ENCODE measurements at places on chromosomes 7 and 10.

DNA sequence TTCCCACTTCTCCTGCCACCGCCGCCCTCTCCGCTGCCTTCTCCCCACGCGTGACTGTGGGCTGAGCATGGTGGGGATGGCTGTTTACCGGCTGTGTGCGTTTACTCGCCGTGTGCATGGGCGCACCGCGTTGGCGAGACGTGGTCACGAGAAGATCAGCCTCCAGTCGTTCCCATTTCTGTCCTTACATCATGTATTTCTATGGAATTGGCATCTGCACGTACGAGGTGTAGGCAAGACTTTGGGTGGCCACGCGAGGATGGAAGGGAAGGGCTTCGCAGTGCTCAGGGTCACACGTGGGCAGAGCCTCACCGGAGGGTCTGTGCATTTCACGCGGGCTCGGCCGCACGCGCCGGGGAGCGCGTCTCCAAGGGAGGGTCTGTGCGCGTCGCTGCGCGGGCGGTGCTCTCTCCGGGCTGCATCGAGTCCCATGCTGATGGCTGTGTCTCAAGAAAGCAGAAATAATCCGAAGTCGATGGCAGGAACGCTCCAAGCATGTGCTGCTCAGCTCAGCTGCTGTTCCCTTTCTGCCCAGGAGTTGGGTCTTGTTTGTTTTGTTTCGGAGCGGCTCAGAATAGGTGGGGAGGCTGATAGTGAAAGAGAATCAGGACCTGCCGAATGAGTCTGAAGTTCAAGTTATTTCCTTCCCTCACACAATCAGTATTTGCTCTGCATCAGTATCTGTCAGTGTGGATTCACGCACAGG, 973 bp downstream of the CAMK1D start:
- DNase-seq = no peak

DNA sequence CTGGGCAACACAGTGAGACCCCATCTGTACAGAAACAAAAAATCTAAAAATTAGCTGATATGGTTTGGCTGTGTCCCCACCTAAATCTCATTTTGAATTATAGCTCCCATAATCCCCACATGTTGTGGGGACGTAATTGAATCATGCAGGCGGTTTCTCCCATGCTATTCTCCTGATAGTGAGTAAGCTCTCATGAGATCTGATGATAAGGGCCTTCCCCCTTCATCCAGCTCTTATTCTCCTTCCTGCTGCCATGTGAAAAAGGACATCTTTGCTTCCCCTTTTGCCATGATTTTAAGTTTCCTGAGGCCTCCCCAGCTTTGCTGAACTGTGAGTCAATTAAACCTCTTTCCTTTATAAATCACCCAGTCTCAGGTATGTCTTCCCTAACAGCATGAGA, 136.5 kb downstream of the SFMBT2 start:
- no peak for DNase-seq

DNA sequence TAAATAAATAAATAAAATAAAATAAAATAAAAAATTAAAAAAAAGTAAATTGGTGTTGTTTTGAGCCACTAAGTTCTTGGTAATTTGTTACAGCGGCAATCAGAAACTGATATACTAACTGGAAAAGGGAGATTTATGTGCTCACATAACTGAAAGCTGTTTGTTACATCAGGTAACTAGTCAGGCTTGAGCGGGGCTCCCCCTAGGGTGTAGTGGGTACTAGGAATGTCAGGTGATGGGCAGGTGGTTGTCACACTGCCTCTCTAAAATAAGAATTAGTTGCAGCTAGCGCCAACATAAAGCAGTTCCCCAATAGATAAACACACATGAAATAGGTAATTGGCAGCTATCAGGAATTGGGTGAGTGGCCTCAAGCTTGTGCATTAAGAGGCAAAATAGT, 1336.9 kb downstream of the XPNPEP1 start:
- no peak for DNase-seq

- DNase-seq = no peak
Observed at GRCh38 chr7:2633538-2634266, 1.9 kb downstream of the TTYH3 start.

DNA sequence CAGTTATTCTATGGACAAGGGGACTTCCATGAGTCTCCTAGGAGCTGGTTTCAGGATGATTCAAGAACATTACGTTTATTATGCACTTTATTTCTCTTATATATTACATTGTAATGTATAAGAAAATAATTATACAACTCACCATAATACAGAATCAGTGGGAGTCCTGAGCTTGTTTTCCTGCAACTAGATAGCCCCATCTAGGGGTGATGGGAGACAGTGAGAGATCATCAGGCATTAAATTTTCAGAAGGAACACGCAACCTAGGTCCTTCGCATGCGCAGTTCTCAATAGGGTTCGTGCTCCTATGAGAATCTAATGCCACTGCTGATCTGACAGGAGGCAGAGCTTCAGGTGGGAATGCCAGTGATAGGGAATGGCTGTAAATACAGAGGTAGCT, 137.9 kb downstream of the ANKRD30A start:
- no peak for DNase-seq

DNA sequence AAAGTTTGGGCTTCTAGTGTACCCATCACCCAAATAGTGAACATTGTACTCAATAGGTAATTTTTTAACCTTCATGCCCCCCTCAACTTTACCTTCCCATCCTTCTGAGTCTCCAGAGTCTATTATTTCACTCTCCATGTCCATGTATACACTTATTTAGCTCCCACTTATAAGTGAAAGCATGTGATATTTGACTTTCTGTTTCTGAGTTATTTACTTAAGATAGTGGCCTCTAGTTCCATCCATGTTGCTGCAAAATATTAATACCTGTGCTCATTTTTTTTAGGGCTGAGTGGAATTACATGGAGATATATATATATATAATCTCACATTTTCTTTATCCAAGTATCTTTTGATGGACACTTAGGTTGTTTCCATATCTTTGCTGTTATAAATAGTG, 21.1 kb upstream of the PHF14 start:
- no peak for DNase-seq

- DNase-seq = no peak
Observed at GRCh38 chr10:51367127-51367526, 292.8 kb downstream of the PRKG1 start.

- no peak for DNase-seq
Observed at GRCh38 chr7:116399819-116400218, 99.7 kb upstream of the CAV2 start.

DNA sequence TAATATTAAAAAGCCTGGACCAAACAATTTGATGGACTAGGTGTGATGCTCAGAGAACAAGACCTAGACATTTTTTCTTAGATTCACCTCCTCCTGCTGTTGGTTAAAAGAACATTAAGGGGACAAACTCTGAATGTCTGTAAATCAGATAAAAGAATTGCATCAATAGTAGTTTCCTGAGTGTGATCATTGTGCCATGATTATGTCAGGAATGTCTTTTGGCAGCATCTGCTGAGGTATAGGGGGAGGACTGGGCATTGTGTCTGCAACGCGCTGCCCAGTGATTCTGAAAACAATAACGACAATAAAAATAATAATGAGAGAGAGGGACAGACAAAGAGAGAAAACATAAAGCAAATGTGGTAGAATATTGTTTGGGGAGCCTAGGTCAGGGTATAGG, 6.9 kb downstream of the C7orf57 start:
- DNase-seq = no peak

GRCh38 chr10:119919271-119919670, 26.7 kb downstream of the SEC23IP start:
- DNase-seq = no peak

DNA sequence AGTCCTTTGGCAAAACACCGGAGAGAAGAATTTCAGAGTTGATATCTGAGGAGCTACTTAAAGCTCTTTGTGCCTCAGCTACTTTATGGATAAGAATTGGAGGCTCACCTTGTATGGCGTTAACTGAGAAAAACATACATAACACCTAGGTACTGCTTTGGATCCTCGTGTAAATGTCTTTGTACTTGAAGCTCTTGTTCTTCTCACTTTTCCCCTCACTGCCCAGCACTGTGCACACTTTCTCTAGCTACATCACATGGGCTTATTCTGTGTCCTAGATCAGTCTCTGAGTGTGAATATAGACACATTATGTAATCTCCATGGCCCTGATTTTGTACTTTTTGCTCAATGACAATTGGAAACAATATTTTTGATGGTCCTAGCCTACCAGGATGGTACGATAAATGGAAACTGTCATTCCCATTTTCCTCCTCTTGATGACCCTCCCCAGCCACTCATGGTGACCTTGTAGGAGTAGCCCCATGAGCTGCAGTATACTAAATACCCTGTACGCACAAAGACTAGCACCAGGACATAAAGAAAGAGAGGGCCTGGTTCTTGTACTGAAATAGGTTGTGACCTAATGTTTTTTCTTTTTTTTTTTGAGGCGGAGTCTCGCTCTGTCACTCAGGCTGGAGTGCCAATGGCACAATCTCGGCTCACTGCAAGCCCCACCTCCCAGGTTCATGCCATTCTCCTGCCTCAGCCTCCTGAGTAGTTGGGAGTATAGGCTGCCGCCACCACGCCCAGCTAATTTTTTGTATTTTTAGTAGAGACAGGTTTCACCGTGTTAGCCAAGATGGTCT, 22.1 kb downstream of the STAMBPL1 start:
- no peak for DNase-seq

DNA sequence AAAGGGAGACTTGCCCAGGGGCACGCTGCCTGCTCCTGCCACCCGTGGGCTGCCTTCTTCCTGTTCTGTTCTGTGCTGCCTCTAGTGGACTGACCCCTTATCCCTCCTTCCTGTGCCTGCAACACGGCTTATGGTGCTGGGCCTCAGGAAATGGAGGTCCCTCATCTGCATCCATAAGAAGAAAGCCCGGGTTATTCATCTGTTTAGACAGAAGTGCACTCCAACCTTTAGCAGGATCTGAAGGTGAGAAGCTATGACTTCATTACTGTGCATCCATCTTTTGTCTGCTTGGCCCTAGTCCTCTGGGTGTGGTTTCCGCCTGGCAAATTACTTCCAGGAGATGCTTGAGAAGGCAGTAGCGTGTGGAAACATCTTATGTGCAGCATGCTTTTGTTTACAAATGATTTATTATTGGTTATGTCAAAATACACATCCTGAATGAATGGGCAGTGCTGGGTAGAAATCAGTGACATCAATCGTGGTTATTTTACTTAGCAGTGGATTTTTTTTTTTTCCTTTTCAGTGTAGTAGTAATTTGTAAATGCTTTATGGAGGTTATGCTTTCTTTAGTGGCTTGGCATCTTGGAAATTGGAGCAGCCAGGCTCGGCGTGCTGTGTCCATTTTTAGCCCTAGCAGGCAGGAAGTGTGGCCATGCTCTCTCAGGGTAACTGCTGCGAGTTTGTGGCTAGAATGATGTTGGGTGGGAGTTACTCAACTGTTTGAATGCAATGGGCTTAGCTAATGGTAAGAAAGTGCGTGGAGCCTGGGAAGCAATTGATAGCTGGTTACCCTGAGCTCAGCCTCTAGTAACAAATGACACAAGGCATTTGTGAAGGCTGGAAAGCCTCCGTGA, 12.7 kb downstream of the PTPRE start:
- DNase-seq = no peak

GRCh38 chr7:148882841-148883265, 1.2 kb downstream of the EZH2 start:
- no peak for DNase-seq

- DNase-seq = no peak
Observed at GRCh38 chr7:131787101-131787500, 230.7 kb upstream of the PODXL start.

GRCh38 chr7:127512663-127513062, 72.7 kb downstream of the GCC1 start:
- no peak for DNase-seq

- peak; percentile 57 for DNase-seq
Observed at GRCh38 chr7:96675548-96675947, 34.1 kb downstream of the SEM1 start.

GRCh38 chr10:6416892-6417512, 163.1 kb downstream of the PRKCQ start:
- DNase-seq = no peak

- DNase-seq = no peak
Observed at GRCh38 chr10:3901370-3901769, 116.4 kb upstream of the KLF6 start.

- no peak for DNase-seq
Observed at GRCh38 chr7:151014950-151015349, 9.3 kb downstream of the ATG9B start.

DNA sequence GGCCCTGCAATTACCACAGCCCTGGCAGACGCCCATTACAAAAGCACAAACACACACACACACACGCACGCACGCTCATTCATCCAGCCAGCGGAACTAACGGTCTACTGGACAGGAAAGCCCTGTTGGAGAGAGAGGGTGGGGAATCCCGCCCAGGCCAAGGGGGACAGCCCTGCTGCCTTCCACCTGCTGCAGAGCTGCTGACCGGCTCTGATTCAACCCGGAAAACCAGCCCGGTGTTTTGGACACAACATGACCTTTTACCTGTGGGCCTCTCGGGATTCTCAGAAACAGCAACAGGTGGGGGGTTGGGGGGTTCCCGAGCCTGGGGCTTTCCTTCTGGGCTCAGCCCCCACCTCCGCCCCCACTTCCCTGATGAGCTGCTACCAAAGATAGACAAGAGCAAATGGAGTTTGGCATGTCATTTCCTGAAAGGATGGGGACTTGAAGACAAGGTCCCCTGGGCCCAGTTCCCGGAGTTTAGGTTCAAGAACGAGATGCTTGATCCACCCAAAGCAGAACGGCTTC, 18.5 kb upstream of the SERPINE1 start:
- DNase-seq = no peak

- DNase-seq = no peak
Observed at GRCh38 chr7:52831321-52831720, 204.1 kb upstream of the POM121L12 start.
